SW480 (cell line): ENCODE measurements at places on chromosomes 12 and 14.

- no peak for DNase-seq
Measured at GRCh38 chr14:102442241-102443211, 67.0 kb downstream of the ANKRD9 start.

DNA sequence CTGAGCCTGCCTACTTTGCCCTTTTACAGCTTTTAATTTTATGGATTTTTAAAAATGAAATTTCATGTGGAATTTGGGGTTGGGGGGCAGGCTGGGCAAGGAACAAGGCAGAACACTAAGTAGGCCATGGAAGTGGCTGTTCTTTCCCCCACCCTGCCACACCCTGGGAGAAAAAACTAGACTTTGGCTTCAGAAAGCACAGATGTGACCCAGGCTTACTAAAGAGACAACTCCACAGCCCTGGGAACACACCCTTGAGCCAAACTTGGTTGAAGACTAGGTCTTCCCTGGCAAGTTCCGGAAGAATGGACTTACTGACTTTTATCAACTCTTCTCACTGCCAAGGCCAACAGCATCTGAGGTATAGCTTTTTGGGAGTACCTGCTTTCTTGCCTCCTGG is 40.3 kb downstream of the BAZ2A start:
- no peak for DNase-seq

GRCh38 chr14:46323404-46323762 is 328.2 kb downstream of the RPL10L start:
- no peak for DNase-seq

- DNase-seq: no peak
Measured at GRCh38 chr14:100680439-100681051, 46.1 kb upstream of the DLK1 start.

DNA sequence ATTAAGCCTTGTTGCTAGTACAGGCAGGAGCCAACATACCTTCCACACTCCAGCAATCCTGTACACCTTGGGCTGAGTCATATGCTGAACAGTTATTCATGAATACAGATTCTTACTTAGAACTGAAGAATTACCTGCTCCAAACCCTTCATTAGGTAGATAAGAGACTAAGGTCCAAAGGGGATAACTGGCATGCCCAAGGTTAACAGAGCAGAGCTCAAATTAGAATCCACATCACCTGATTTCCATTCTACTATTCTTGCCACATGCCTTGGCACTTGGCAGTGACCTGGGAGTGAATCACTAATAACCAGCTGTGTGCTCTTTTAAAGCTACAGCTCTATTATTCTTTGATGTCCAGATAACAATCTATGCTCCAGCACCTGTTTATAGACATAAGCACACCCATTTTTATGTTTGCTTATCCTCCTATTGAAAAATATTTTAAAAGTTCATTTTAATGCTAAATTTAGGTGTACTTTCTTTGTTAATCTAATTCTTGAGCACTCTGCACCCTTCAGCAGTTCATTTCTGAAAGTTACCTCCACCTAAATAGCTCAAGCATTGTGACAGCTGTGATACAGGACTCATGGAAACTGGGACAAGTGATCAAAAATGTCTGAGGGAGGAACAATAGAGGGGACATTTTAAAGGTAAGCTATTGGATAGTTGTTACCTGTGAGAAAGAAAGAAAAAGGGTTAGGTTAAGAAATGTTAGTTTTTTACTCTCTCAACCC is 19.4 kb downstream of the LPCAT3 start:
- DNase-seq: peak; percentile 53

- no peak for DNase-seq
Measured at GRCh38 chr14:31677630-31678029, 116.4 kb downstream of the NUBPL start.

DNA sequence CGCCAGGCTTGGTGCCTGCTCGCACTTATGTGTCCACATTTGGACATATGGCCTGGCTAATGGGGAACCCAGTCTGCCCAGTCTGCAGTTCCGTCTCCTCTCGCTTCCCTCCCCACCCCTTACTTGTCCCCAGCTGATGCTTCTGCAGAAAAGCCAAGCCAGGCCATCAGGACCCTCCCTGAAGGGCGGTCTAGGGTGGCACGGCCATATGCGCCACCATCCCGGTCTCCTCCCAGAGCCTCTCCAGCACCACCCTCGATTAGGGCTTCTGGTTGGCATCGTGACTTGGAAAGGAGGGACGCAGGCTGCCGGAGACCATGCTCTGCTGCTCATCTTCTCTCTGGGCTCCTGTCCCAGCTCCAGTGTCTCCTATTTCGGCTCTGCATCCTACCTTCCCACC is 54.6 kb downstream of the CALM1 start:
- DNase-seq: no peak

- DNase-seq: no peak
Measured at GRCh38 chr12:53208877-53209463, 1.9 kb upstream of the ITGB7 start.

GRCh38 chr12:65668981-65669695 is 155.1 kb upstream of the HMGA2 start:
- no peak for DNase-seq

DNA sequence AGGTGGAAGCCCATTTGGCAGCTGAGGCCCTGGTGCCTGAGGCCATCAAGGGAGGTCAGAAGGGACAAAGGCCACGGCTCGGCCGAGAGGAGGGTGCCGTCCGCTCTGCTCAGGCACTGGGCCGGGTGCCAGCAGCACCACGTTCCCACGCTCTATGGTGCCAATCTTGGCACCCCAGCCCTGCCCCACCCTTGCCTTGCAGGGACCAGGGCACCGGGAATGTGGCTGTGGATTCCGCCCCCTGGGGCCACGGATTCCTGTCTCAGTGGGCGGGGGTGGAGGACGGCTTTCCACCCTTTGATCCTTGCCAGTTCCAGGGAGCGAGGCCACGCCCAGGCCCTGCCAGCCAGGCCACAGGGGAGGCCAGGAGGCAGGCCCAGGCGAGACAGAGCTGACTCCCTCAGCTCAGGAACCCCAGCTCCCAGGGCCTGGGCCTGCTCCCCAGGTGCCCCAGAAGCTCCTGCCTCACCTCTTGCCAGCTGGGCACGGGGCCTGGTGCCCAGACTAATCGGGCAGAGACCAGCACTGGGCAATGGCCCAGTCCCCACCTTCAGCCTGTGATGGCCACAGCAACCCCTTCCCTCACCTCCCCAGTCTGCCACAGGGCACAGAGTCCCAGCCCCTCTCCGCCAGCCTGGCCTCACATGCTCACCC is 26.4 kb upstream of the GPR132 start:
- peak; percentile 99 for DNase-seq

- DNase-seq: no peak
Measured at GRCh38 chr14:86003998-86004397, 474.1 kb downstream of the FLRT2 start.

GRCh38 chr12:110109037-110109836 is 14.9 kb upstream of the IFT81 start:
- DNase-seq: no peak

DNA sequence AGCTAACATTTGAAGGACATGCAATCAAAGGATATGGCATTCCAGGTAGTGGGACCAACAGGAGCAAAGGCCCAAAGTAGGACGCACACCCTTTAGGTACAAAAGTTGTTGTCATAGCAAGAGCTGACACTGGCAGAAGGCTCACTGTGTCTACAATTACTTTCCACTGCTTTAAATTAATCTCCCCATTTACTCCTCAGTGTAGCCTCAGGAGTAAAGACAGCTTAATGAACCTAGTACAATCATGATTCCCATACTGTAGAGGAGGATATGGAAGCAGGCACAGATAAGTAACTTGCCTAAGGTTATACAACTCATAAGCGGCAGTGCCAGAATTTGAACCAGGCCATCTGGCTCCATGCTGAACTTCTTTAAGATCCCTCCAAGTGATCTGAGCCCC is 212.9 kb upstream of the SFSWAP start:
- no peak for DNase-seq

DNA sequence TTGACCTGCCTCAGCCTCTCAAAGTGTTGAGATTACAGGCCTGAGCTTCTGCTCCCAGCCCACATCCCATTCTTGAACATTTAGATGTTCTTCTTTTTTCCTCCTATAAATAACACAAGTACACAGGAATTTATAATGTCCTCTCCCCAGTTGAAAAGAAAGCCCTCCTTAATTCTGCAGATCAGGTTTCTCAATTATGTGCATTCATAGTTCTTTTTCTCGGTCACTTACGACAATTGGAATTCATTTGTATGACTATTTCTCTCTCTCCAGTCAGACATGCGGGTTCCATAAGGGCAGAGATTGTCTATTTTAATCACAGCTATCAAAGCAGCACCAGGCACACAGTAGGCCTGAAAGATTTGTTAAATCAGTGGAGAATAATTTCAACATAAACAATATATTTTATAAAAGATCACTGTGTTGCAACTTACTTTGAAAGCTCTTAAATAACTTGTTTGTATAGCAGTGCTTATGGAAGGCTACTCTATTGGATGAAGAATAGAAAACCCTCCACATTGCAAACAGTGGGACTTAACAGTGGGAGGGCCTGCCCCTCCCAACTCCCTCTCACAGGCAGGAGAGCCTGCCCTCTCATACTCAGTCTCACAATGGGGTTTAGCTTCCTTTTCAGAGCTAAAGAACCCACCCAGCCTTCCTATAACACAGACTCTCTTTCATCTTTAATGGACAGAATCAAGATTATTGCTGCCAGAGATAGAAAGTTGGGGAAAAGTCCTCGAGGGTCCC is 84.1 kb upstream of the TRAF3 start:
- DNase-seq: peak; percentile 22

- no peak for DNase-seq
Measured at GRCh38 chr12:63170321-63170720, 19.3 kb upstream of the AVPR1A start.

- DNase-seq: peak; percentile 62
Measured at GRCh38 chr12:2783936-2784600, 10.7 kb upstream of the FKBP4 start.

- no peak for DNase-seq
Measured at GRCh38 chr12:90757957-90758356, 197.0 kb downstream of the CCER1 start.

GRCh38 chr12:106049105-106049504 is 89.6 kb downstream of the NUAK1 start:
- DNase-seq: no peak

GRCh38 chr12:131454418-131455217 is 256.3 kb upstream of the SFSWAP start:
- DNase-seq: peak; percentile 48

DNA sequence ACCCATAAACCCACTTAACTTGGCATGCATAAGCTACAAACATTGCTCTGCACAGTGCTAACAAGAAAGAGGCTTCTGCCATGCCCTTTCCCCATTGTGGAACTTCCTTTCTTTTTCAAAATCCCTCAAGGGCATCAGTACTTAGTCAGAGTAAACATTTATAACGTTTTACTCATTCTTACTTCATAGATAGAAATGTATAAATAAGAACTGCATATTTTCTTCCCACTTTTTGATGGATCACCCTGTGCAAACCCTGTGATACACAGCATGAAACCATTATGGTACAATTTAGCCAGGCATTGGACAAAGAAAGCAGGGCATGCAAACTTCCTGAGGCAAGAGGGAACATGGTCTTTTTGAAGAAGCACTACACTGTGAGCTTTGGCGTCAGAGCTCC is 113.8 kb upstream of the FOXG1 start:
- no peak for DNase-seq
